ENCODE measurements at places on chromosomes 3 and 15.

GRCh38 chr3:166283840-166284239 lies 446.6 kb upstream of the BCHE start:
- no peak for DNase-seq

- DNase-seq = no peak
Measured at GRCh38 chr15:36844534-36844998, 255.8 kb downstream of the MEIS2 start.

- no peak for DNase-seq
Measured at GRCh38 chr3:190193210-190193609, 72.5 kb upstream of the P3H2 start.

GRCh38 chr15:67829647-67830504 lies 4.6 kb downstream of the SKOR1 start:
- DNase-seq = no peak

- no peak for DNase-seq
Measured at GRCh38 chr15:89475661-89476060, 20.7 kb downstream of the RHCG start.

DNA sequence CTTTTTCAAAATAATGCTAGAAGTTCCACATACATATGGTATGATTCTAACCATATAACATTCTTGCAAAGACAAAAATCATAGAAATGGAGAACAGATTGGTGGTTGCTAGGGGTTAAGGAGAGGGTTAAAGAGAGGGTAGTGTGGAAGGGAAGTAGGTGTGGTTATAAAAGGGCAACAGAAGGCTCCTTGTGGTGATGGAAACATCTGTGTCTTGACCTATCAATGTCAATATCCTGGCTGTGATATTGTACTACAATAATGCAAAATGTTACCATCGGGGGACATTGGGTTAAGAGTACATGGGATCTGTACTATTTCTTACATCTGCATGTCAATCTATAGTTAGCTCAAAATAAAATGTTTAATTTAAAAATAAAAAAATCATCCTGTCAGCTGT lies 67.8 kb upstream of the FSIP1 start:
- DNase-seq = no peak

DNA sequence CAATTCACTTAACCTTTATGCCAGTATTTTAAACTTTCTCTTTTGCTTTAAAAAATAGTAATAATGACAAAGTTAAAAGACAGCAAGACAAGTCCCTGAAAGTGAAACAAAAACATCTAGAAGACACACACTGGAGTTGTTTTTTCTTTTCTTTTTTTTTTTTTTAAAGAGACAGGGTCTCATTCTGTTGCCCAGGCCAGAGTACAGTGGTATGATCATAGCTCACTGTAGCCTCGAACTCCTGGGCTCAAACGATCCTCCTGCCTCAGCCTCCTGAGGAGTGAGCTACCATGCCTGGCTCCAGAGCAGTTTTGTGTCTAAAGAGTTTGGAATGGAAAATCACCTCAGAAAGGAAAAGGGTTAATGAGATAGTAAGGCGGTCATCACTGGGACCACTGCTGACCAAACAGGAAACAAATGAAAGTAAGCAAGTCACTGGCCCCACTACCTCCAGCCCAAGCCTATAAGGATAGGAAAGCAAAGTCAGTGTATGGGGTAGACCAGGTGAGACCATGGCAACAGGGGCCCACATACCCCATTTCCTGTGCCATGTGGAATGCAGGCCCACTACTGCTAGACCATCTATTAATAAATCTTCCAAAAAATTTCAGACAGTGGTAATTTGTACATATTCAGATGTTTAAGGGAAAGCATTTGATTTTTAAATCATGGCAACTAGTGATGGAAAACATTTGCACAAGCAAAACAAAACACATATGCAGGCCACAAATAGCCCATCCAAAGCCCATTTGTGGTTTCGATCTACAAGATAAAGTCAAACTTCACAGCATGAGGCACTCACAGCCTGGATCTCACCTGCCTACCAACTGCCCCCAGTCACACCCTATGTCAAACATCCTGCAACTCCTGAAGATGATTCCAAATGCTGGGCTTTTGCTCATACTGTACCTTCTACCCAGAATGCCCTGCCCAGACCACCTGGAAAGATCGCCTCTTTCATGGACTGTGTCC lies 62.6 kb downstream of the OSBPL10 start:
- DNase-seq = no peak

GRCh38 chr15:52109559-52110451 lies 2.8 kb downstream of the BCL2L10 start:
- no peak for DNase-seq

Data from activated T-cell treated with anti-CD3 and anti-CD28 coated beads, Interleukin-2, amount 50 U/mL, for 1 hour (primary cell).